ENCODE measurements at places on chromosomes 6 and 20.

- DNase-seq, result no peak
Observed at GRCh38 chr20:39660965-39661364, 698.8 kb downstream of the DHX35 start.

- DNase-seq, result no peak
Observed at GRCh38 chr6:47250302-47250701, 59.4 kb downstream of the TNFRSF21 start.

DNA sequence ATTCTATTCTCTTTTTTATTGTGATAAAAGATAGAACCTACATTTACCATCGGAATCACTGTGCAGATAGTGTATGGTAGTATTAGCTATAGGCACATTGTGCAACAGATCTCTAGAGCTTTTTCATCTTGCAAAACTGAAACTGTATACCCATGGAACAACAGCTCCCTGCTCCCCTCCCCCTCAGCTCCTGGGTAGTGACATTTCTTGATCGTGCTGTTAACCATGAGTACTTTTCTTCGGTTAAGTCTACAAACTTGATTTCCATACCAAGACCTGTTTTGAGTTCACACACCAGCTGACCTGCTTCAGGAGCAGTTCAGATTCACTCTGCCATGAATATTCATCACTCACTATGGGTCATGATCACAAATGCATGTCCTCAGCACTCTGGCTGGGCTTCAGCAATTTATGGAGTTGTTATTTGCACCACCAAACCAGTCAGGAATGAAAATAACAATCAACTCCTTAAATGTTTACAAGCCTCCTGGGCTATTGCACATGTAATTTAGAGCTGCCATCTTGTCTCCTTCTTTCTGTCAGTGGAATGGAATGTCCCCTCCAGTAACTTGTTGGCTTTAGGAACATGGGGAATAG, 32.8 kb downstream of the PRDM1 start:
- DNase-seq, result no peak

DNA sequence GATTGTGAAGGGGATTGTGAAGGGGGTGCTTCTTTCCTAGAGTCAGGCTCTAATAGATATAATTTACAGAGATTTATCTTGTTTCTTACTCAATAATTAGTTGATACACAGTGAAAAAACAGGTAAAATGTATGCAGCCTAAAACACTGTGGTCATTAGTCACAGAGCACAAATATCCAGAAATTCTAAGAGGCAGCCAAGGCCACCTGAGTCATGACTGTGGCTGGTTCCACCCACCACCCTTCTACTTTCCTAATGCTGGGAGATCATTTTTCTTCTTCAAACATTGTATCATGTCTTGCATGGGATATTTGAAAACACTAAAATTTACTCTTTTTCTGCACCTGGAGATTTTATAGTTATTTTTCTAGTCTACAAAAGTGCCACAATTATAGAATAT, 181.6 kb downstream of the OTOR start:
- DNase-seq, result no peak

DNA sequence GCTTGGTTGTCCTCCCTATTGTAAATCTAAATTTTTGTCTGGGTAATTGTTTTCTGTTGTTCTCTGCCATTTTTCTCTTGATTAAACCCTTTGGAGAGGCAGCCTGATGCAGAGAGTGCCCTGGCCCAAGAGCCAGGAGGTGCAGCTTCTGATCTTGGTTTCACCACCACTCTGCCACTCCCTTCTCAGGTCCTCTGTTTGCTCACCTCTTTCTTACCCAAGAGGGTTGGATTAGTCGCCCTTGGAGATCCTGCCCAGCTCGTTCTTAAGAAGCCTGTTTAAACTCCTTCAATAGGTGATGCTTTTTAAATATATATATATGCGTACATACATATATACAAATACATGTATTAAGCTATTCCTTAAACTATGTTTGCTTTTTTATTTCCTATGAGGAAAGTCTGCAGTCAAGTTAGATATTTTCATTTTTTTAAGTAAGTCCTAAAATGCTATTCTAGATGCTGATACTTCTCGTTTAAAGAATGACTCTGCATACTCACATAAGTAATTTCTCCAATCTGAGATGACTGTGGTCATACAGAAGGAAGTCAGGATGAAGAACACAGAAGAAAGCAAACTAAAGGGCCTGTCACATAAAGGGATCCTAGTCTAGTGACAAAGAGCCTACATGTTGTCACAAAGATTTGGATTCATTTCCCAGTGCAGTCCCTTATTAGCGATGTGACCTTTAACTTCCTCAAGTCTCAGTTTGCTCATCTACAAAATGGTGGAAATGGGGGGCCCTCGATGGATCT, 19.9 kb downstream of the TPD52L1 start:
- DNase-seq, result no peak

DNA sequence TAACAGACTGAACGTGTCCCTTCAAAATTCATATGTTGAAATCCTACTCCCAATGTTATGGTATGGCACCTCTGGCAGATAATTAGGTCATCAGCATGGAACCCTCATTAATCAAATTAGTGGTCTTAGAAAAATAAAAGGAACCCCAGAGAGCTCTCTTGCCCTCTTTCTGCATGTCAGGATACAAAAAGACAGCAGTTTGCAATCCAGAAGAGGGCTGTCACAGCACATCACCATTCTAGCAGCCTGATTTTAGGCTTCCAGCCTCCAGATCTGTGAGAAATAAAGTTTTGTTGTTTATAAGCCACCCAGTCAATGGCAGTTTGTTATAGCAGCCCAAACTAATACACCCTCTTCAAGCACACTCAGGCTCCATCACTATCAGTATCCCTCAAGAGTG, 292.9 kb downstream of the TRDN start:
- DNase-seq, result no peak

DNA sequence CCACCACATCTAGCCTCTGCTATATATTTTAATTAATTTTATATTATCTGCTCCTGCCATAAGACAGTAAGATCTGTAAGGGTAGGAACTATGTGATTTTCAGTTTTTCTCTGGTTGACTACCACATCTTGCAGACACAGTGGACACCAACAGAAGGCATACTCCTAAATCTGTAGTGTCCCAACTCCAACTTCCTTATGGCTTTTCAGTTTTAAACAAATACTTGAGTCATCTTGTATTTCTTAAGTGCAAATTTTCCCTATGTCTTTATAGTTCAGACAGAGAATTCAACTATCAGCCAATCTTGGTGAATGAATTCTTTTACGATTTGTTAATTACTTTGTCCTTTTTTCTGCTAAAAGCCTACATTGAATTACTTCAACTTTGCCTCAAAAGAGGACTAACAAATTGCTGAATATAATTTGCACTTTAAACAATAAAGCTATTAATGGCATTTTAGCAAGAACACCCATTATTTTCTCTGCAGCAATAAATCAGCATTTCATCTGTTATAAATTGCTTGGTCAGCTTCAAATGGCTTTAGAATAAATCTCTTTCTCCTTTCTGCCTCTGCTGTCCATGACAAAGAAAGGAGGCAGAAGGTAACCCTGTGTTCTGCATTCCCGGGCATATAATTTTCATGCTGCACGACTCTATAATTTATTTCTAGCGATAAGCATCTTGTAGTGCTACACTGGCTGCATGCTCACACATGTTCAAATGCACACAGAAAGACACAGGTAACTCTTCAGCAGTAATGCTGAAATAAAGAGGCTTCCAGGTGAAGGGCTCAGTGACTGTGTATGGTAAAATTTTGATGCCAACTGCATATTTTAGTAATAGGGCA, 144.8 kb downstream of the BACH2 start:
- no peak for DNase-seq

- DNase-seq, result no peak
Observed at GRCh38 chr6:39037707-39038106, 10.9 kb upstream of the GLP1R start.

- no peak for DNase-seq
Observed at GRCh38 chr6:96537726-96538125, 16.1 kb downstream of the UFL1 start.

GRCh38 chr20:6026051-6026450, 27.8 kb downstream of the LRRN4 start:
- no peak for DNase-seq

- no peak for DNase-seq
Observed at GRCh38 chr6:17945111-17945510, 42.3 kb downstream of the KIF13A start.

GRCh38 chr6:111721753-111722154, 116.1 kb upstream of the TRAF3IP2 start:
- no peak for DNase-seq

- DNase-seq, result no peak
Observed at GRCh38 chr20:11057624-11058023, 383.8 kb upstream of the JAG1 start.

DNA sequence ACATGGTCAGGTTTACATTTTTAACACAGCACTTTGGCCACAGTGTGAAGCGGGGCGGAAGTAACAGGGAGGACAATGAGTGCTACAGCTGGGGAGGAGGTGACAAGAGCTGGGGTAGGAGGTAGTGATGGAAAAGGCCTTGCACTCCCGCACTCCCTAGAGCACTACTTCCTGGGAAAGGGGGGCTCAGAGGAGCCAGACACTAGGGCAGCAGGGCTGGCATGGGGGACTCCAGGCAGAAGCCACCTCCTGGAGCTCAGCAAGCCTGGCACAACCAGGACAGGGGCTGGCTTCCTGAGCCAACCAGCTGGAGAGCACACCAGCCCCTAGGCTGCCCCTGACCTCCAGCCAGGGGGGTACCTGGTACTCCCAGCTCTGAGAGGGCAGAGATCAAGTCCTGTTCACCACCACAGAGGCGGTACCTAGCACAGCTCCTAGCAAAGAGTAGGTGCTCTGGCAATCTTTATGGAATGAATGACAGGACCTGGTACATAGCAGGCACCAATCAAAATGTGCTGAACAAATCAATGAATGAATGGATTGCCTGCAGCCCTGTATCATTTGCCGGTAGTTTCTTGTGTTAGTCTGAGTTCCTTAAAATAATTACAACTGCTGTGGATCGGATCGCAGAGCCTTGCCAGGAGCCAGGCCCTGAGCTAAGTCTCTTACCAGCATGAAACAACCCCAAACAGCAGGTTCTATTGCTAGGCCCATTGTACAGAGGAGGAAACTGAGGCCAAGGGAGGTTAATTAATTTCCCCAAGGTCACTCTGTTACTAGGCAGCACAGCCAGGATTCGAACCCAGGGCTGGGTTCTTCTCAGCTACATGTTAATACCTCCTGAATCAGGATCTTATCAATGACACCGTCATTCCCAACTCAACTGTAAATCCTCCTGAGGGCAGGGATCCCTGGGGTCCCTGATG, 15.5 kb downstream of the NOL4L start:
- no peak for DNase-seq

- no peak for DNase-seq
Observed at GRCh38 chr6:13433709-13434121, 53.7 kb downstream of the GFOD1 start.

- no peak for DNase-seq
Observed at GRCh38 chr20:60558486-60558885, 600.3 kb downstream of the CDH26 start.

- no peak for DNase-seq
Observed at GRCh38 chr6:149933461-149933860, 8.4 kb upstream of the ULBP2 start.

DNA sequence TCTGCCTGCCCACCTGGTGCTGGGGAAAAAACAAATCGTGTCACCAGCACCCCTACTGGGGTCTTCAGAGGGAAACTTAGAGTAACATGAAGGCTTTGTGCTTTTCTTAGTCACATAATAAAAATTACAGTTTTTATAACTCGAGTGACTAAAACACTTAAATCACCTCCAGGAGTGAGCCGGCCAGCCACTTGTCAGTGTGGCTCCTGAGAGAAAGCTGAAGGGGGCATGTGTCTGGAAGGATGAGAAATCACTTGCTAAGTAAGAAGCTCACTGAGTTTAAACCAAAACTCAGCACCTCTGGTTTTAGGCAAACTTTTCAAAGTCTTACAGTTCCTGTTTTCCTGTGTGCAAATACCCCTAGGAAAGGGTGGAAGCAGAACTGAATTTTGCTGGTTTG, 372.2 kb downstream of the CDH26 start:
- DNase-seq, result no peak

- no peak for DNase-seq
Observed at GRCh38 chr6:161903584-161904212, 629.8 kb upstream of the AGPAT4 start.

- no peak for DNase-seq
Observed at GRCh38 chr20:23970049-23970448, 18.5 kb downstream of the GGTLC1 start.

GRCh38 chr20:46743088-46743487, 33.6 kb downstream of the SLC2A10 start:
- DNase-seq, result no peak

- DNase-seq, result no peak
Observed at GRCh38 chr6:11123978-11124377, 12.5 kb upstream of the ERVFRD-1 start.

DNA sequence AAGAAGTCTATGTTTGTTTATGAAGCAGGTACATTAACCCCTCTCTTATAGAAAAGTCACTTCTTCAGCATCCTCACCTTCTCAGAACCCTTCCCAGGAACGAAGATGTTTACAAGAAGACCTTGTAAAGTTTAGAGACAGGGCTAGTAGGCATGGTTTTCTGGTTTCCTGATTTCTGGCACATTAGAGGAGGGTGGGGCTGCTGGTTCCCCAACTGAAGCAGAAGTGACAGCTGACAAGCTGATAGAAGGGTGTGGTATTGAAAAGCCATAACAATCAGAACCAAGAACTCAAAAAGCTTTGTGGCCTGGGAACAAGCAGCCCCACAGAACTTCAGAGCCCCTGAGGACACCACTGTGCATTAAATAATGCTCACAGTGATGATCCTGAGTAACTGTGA, 91.2 kb downstream of the RTN4IP1 start:
- no peak for DNase-seq

DNA sequence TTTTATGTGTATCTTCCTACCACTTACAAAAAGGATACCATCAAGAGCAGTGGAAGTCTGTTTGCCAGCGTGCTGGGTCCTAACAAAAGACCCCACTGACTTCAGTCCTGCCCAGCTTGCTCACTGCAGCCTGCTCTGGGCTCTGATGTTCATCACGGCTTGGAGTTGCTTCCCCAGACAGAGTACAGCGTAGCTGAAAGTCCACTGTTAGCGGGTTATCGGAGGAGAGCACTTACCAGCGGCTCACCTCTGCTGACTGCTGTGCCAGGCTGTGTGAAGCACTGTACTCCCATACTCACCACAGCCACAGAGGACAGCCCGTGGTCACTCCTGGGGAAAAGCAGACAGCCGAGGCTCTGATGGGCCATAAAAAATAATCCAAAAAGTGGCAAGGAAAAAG, 40.2 kb downstream of the CTCFL start:
- DNase-seq, result no peak

DNA sequence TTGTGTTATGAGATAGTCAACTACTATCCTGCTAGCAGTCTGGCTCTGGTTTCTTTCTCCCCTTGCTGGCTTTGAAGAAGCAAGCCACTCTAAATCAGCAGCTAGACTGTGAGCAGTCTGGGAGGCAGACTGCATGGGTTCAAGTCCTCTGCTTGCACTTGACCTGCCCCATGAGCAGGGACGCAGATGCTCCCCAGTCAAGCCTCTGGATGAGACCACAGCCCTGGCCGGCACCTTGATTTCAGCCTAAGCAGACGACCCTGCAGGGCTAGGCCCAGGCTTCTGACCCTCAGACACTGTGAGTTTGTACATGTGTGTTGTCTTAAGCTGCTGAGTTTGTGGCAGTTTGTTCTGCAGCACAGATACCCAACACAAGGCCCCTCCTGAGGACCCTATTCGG, 105.8 kb downstream of the SULF2 start:
- no peak for DNase-seq

Measured in sigmoid colon (tissue), 7 donors.